ENCODE measurements at places on chromosomes 4 and X.
A peak's percentile ranks its signal among the peaks of the same experiment; 100 is the strongest.

DNA sequence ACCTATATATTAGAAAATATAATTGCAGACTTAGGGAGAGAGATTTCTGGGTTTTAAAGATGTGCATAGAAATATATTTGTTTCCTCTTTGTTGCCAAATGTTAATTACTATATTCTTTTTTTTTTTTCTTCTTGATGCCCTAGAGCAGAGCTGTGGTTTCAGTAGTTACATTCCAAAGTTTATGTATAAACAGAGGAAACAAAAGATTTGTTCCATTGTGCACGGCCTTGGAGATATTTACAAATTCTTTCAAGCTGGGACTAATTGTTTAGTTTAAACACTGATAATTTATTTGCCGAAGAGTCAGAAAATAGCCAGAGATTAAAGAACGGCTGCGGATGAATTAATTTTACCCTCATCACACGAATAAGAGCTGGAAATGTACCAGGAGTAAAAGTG, 85.1 kb downstream of the USP46 start:
- DNase-seq, result no peak

DNA sequence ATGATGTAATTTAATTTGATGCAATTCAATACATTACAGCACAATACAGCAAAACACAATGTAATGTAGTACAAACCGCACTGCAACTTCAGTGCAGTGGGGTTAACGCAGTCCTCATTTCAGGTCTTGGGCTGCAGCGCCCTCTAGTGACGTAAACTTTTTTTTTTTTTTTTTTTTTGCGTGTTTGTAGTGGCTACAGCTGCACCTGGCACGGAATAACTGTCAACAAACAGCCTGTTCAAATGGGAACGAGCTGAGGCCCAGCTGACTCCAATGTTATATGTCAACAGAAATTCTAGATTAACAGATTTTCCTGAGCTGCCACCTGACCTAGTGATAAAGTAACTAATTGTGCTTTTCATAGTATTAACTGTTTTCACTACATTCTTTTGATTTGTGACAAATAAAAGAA, 33.5 kb upstream of the RASSF6 start:
- peak; percentile 30 for DNase-seq

GRCh38 chr4:93788712-93789111, 39.8 kb upstream of the ATOH1 start:
- DNase-seq, result no peak

GRCh38 chrX:15358533-15358932, 23.2 kb upstream of the PIGA start:
- no peak for DNase-seq

DNA sequence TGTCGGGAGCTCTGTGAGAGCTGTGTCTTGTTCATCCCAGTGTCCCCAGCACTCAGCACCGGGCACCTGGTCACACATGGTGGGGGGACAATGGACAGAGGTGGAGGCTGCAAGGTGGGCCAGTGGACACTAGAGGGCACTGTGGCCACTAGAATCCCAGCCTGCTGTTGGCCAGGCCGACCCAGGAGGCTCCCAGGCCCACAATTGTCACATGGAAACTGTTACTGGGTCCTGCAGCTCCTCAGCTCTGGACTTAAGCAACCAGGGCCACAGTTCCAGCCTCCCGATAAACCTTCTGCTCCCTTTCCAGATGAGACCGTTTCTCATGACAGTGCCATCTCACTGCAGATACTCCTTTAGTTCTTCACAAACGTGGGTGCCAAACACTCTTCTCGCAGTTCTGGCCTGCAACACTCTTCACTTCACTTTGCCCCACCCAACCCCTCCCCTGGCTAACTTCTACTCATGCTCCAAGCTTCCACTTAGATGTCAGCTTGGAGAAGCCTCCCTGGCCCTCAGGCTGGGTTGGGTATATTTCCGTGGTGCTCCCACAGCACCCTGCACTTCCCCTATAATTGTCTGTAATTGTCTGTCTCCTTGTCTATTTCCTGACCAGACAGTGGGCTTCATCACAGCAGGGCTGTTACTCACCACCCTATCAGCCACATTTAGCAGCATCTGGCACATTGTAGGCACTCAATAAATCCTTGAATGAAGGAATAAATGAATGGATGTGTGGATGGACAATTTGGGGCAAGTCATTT, 3.5 kb upstream of the IQSEC2 start:
- DNase-seq, result no peak

GRCh38 chrX:38124000-38124399, 96.7 kb downstream of the SRPX start:
- DNase-seq, result no peak

DNA sequence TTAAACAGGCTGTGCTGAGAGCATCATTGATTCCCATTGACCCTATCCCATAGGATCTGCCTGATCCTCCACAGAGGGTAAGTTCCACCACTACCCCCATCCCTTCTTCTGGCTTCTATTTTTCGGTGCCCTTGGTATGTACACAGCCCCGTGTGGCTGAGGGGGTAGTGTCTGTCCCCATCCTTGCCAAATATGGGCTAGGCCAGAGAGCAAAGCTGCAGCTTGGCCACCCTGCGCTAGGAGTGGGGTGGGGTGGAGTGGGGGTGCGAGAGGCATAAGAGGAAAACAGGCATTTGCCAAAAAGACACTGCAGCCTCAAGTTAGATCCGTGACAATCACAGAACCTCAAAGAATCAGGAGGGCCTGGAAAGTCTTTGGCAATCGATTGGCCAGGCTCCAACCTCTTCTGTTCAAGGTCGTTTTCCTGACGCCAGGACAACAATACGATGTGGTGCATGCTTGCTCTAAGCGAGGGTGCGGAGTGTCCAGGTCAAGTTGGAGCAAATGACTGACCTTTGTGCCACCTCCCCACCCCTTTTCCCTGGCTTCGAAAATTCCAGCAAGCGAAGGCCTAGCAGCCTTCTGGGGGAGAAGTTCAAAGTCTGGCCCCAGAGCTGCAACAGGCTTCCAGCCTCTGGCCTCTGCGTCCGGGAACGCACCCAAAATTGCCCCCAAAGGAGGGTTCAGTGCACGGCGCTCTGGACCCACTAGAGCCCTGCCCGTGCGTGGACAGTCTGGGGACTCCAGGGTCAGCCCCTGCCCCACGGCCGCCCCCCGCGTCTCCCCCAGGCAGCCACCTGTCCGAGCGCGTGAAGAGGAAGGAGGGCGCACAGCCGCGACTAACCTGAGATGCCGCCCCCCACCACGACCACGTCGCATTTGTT, 598 bp downstream of the MAOB start:
- no peak for DNase-seq

DNA sequence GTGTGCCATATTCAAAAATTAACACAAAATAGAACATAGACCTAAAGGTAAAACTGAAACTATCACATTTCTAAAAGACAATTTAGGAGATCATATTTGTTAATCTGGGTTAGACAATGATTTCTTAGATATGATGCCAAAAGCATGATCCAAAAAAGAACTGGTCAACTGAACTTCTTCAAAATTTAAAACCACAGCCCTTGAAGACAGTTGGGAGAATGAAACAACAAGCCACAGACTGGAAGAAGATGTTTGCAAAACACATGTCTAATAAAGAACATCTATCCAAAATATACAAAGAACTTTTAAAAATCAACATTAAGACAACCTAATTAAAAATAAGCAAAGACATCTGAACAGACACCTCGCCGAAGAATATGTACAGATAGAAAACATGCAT, 19.5 kb downstream of the COMMD8 start:
- no peak for DNase-seq

GRCh38 chrX:130746709-130747342, 156.2 kb downstream of the ENOX2 start:
- no peak for DNase-seq

- DNase-seq, result no peak
Observed at GRCh38 chr4:681736-682451, 7.1 kb downstream of the SLC49A3 start.

GRCh38 chrX:14776901-14777300, 96.0 kb downstream of the FANCB start:
- no peak for DNase-seq

DNA sequence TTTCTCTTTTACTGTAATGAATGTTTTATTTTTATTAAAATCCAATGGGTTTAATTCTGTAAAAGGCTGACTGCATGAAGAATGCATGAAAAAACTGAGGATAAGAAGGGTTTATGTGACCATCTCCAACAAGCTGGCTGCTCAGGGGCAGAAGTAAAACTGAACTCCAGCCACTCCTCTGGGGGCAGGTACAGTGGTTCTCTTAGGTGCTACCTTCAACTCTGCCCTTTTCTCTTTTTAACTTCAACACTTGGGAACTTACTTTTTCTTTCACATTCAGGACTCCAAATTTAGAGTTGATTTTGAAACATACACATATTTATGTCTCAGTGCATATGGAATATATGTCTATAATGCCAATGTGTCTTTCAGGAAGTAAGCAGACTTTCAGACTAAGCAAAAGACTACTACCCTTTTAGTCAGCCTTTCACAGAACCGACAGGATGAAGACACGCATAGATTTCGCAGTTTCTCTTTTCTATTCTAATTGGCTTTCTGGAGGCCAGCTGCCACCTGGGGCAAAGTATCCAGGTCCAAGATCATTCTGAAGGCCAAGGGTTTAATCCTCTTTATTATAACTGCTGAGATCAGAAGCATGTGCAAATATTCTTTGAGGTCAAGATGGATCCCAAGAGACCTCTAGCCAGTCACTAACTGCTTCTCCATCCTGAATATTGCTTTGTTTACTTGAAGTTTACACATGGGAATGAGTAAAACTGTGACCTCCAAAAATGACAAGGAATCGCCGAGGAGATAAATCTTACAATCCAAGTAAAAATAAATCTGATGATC, 30.7 kb downstream of the HS3ST1 start:
- DNase-seq, result no peak

DNA sequence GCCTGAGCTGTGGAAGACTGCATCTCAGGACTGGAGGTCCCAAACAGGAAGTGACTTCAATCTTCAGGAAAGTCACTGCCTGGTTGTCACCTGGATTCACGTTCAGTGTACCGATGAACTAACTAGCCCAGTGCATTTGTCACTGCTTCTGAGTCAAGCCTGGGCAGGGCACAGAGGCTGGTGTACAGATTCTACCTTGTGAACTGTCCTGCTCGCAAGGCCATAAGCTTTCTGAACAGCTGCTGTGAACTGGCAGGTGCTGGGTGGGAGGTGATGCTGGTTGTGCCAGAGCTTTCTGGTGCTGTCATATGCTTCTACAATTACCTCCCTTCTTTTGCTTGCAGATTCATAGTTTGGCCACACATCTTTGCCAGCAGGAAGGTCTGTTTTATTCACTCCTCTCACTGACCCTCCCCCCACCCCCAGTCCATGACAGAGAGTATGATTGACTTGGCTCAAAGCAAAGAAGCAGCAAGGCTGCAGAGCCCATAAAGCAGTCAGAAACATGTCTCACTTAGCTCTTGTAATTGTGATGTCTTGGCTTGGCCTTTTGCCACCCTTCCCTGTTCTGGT, 40.5 kb downstream of the ZCCHC12 start:
- DNase-seq, result no peak

Data from GM04504 (cell line).